ENCODE measurements at places on chromosomes 7 and 10.

DNA sequence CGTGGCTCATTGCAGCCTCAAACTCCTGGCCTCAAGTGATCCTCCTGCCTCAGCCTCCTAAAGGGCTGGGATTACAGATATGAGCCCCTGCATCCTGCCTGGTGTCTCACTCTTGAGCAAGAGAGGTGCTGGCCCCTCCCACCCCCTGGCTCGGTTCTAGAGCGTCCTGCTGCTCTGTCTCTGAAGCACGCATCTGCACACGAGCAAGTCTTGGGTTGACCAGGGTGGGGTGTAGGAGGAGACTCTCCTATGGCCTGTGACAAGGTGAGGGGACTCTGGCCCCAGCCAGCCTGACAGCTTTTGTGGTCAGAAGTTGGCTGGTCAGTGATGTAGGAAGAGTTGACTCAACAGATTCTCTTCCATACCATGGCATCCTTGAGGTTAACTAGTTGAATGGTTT lies 110.7 kb upstream of the CARD11 start:
- DNase-seq, result no peak

DNA sequence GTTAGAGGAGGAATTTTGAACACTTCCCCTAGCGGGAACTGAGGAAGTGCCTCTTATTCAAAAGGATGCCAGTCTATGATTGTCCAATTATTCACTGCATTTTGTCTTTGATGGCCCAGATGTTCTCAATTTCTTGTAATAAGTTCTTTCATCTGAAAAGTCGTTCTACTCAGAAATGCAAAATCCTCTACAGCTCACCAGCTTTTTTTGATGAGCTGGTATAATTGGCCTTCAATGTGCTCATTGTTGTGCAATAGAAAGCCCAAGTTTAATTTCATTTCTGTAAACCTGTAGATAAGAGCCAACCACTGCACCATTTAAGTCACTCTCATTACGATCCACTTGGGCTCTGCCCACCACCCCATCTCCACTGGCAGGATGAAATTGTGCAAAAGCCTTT lies 978.7 kb upstream of the AUTS2 start:
- DNase-seq, result no peak

DNA sequence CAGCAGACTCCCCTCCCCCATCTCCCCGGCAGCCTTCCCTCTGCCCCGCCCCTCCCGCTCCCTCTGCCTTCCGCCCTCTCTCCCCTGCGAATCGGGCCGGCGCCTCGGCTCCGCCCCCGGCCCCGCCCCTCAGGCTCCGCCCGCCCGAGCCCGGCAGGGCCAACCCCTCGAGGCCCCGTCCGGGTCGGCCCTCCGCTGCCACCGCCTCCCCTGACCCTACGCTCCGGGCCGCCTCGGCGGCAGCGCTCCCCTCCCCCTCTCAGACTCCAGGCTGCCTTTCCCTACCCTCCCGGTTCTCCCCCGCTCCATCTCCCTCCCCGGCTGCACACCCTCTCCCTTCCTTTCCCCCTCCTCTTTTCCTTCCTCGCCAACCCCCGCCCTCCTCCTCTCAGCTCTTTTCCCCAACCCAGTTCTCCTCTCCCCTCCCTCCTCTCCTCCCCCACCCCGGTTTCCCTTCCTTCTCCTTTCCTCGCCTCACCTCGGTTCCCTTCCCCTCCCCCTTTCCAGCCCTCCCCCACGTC lies 1.6 kb downstream of the ZNF467 start:
- DNase-seq, result peak; percentile 74

GRCh38 chr10:86659161-86659691 lies 4.9 kb downstream of the OPN4 start:
- DNase-seq, result no peak

GRCh38 chr10:7320072-7320471 lies 90.8 kb downstream of the SFMBT2 start:
- no peak for DNase-seq

- DNase-seq, result no peak
Observed at GRCh38 chr7:47335557-47336471, 246.1 kb downstream of the TNS3 start.

- DNase-seq, result no peak
Observed at GRCh38 chr10:95478185-95478584, 83.0 kb downstream of the SORBS1 start.

- DNase-seq, result no peak
Observed at GRCh38 chr10:127854769-127855590, 37.8 kb downstream of the CLRN3 start.

- DNase-seq, result no peak
Observed at GRCh38 chr7:94425546-94425945, 30.9 kb downstream of the COL1A2 start.

GRCh38 chr7:95601316-95601715 lies 5.0 kb upstream of the PDK4 start:
- DNase-seq, result no peak

DNA sequence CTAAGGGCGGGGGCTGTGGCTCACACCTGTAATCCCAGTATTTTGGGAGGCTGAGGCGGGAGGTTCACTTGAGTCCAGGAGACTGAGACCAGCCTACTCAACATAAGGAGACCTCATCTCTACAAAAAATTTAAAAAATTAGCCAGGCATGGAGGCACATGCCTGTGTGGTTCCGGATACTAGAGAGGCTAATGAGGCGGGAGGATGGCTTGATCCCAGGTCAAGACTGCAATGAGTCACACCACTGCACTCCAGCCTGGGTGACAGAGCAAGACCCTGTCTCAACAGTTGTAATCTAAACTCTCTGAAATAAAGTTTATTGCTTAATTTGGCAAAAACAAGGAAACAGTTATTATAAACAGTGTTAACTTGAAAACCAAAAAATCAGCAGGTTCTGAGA lies 123.3 kb downstream of the USP6NL start:
- DNase-seq, result no peak

- DNase-seq, result no peak
Observed at GRCh38 chr10:88131511-88132139, 268.2 kb downstream of the PTEN start.

- DNase-seq, result no peak
Observed at GRCh38 chr7:157399086-157399687, 62.4 kb downstream of the DNAJB6 start.

DNA sequence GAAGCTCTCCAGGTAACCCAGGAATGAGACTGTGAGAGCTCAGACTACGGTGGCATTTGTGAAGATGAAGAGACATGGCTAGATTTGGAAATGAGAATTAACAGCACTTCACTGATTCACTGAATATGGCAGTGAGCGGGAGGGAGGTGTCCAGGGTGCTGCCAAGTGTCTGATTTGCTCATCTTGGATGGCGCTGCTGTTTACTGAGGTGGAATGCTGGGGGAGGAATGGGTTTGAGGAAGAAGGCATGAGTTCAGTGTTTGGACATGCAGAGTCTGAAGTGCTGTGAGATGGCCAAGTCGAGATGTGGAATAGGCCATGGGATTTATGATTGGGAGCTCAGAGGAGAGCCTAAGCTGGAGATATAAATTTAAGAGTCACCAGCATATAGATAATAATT lies 437.1 kb upstream of the NPVF start:
- no peak for DNase-seq

- no peak for DNase-seq
Observed at GRCh38 chr10:15096661-15097010, 519 bp upstream of the RPP38 start.

- DNase-seq, result no peak
Observed at GRCh38 chr7:142859829-142860228, 5.0 kb downstream of the EPHB6 start.

- DNase-seq, result no peak
Observed at GRCh38 chr7:113774182-113774807, 144.5 kb downstream of the PPP1R3A start.

DNA sequence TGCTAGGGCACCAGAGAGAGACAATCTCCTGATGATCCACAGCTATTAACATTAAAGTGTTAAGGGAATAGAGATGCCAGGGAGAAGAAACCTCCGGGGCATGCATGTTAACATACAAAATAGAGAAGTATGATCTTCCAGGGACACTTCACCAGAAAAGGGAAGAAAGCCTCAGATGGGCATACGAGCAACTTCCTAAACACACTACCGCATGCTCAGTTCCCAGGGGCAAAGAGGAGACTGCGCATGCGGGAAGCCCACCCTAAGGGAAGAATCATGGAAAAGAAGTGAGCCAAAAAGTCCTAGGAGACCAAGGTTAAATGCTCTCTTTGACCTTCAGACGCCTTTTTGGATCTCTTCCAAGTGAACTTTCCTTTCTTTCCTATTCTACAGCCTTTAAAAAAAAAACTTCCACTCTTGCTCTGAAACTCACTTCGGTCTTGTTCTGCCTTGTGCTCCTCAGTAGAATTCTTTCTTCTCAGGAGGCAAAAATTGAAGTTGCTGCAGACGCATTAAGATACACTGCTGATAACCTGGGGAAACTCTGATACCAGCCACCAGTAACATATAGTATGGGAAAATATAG lies 1211.3 kb downstream of the REEP3 start:
- no peak for DNase-seq

GRCh38 chr10:117936141-117936540 lies 110.6 kb downstream of the RAB11FIP2 start:
- DNase-seq, result no peak

- no peak for DNase-seq
Observed at GRCh38 chr10:118151461-118151860, 104.7 kb upstream of the RAB11FIP2 start.

DNA sequence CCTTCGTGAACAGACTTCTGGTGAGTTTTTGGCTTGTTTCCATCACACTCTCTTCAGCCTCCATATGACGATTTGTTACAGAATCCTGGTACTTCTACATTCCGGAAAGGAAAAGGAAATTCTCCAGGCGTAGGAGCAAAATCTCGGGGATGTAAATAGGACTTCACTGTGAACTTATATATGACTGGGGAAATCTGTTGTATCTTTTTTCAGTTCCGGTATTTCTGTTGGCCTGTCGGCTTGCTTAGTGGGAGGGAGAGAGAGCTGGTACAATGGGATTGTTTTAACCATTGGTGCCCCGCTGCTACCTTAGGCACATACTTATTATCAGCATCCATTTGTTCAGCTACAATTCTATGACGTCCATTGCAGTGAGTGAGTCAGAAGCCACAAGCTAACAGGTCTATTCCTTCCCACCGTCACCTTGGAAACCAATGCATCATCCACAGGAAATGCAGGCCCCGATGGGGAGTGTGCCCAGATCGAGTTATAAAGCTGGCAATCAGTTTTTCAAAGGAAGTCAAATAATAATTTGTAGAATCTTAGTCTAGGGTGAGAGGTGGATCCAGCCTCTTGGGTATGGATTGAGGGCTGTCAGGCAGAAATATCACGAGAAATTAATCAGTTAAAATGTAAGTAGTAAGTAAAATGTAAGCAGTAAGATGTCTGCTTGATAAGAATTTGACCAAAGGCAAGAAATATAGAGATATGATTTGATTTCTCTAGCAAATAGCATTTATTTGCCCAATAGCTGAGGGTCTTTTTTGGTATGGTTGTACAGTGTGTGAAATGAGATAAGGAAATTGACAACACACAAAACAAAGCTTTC lies 92.0 kb upstream of the MKLN1 start:
- peak; percentile 76 for DNase-seq

- DNase-seq, result no peak
Observed at GRCh38 chr7:12290761-12291160, 79.7 kb downstream of the TMEM106B start.

DNA sequence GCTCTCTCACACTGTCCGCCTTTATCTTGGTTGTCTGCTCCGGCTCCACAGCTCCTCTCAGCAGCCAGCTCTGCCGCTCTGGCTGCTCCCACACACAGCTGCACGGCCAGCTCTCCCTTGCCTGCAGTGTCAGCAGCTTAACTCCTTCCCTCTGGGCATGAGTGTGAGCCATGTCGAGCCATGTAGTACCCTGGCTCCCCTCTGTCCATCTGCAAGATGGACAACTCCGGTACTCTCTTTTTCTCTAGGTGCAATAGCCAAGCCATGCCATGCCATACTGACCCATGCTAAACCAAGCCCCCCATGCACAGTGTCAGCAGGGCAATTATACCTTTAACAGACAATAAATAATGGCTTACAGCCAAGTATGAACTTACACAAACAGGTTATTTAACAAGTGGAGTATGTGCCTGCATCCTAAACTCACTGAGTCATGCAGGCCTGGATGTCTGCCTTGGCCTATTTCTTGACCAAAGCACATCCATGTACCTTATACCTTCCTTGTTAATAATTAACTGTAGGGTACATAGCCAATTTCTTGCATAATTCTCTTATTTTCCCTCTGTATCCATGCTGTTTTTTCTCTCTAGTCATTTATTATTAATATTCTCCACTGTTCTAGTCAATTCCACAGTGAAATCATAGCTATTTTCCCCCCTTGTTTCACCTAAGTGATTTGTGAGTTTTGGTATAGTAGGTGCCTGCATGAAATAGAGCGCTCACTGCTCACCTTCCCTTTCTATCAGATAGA lies 170.9 kb downstream of the CDK14 start:
- no peak for DNase-seq

DNA sequence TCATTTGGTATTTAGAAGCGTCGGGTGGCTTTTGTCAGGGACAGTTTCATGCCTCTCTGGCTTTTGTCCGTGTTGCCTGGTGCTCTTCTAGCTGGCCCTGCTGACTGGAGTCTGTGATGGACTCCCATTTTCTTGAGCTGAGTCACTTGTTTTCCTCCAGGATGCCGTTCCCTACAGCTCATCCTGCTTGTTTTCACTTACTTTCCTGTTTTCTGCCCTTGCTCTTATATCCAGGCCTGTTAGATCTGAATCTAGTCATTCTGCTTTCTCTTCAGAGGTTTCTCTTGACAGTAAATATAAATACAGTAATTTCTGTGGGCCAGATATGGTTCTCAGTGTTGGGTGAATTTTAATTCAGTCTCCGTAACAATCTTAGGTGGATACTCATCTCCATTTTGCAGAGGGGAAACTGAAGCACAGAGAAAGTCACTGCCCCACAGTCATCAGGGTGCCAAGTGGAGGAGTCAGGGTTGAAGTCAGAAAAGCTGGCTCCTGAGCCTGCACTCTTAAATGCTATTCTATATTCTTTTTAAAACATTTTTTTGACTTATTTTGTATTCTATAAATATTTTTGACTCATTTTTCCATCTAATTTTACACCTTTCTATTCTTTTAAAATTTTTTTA lies 85.4 kb downstream of the CCNY start:
- no peak for DNase-seq

DNA sequence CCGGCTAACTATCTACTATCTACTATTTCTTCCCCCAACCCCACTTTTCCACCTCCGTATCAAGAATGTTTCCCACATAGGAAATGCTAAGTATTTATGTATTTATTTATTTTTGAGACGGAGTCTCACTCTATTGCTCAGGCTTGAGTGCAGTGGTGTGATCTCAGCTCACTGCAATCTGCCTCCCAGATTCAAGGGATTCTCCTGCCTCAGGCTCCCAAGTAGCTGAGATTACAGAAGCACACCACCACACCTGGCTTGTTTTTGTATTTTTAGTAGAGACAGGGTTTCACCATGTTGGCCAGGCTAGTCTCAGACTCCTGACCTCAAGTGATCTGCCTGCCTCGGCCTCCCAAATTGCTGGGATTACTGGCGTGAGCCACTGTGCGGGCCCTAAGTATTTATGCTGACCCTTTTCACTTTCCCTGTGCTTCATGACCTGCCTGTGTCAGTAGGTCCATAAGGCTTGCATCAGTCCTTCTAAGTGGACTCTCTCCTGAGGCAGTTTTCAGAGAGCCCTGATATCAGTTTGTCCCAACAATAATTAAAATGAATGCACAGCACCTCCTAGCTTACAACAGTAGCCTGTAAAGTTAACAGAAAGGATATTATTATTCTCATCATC lies 25.7 kb upstream of the FBXW4 start:
- no peak for DNase-seq

GRCh38 chr7:29511851-29512250 lies 51.8 kb upstream of the PRR15 start:
- DNase-seq, result no peak

Data from effector memory CD4-positive, alpha-beta T cell (primary cell).